ENCODE measurements at places on chromosomes 1 and 21.

DNA sequence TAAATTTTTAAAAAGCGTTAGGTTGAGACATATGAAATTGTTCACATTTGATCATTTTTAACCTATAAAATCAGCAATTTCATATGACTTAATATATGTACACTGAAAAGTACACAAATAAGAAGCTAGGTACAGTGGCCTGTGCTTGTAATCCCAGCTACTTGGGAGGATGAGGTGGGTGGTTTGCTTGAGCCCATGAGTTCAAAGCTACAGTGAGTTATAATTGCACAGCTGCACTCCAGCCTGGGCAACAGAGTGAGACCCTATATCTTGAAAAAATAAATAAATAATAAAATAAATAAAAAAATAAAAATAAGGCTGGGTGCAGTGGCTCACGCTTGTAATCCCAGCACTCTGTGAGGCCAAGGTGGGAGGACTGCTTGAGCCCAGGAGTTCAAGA lies 5.2 kb upstream of the EPB41 start:
- DNase-seq: no peak

DNA sequence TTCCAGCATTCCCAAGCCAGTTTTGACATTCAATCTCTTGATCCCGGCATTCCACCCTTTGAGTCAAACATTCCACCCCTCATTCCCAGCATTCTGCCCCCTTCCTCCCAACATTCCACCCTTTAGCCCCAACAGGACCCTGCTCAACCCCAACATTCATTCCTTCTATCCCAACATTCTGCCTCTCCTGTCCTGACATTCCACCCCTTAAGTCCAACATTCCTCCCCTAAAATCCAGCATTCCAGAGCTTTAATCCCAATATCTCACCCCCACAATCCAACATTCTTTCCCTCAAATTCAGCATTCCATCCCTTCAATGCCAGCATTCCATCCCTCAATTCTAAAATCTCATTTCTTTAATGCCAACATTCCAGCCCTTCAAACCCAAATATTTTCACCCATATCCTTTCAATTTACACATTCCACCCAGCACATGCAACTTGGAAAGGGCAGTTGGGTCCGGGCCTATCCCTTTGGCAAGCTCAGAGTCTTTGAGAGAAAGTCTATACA lies 22.9 kb downstream of the DDX20 start:
- no peak for DNase-seq

DNA sequence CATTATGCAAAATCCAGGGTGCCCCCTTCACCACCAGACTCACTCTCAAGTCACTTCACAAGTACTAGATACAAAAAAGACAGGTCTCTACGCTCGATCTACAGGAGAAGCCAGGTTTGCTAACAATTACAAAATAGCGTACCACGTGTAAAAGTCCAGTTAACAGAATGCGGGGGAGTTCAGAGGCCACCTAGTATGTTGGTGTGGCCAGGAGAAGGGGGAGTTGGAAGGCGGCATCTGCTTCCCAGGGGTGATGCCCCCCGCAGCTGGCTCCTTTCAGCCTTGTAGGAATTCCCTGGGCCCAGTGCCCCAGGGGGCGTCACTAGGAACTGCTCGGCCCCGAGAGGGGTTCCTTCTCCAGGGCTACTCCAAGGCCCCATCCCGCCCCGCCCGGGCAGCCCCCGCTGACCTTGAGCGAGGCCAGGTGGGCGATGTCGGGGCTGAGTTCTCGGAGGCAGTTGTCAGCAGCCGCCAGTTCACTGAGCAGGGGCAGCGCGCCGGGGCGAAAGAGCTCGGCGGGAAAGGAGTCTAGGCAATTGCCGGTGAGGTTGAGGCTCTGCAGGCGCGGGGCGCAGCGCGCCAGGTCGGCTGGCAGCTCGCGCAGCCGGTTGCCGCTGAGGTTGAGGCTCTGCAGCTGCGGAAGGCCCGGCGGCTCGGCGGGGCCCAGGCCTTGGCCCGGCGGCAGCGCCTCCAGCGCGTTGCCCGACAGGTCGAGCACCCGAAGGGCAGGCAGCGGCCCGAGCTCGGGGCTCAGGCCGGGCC lies 664 bp downstream of the LRRC47 start:
- no peak for DNase-seq

DNA sequence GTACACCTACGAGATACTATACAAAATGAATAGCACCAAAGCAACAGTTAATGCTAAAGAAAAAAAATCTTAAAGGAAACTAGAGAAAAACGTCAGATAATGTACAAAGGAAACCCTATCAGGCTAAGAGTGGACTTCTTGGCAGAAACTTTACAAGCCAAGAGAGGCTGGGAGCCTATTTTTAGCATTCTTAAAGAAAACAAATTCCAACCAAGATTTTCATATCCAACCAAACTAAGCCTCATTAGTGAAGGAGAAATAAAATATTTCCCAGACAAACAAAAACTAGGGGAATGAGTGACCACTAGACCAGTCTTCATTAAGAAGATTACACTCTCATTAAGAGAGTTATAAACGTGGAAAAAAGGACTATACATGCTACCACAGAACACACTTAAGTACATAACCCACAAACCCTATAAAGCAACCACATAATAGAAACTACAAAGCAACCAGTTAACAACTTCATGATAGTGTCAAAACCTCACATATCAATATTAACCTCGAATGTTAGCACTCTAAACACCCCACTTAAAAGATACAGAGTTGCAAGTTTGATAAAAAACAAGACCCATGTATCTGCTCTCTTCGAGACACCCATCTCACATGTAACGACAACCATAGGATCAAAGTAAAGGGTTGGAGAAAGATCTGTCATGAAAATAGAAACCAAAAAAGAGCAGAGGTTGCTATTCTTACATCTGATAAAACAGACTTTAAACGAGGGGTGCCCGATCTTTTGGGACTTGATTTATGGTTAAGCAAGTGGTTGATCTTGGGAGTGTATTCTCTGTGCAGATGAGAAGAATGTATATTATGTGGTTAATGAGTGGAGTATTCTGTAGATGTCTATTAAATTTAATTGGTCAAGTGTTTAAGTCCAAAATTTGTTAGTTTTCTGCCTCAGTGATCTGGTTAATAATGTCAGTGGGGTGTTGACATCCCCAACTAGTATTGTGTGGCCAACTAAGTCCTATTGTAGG lies 1301.4 kb downstream of the PLA2G4A start:
- no peak for DNase-seq

GRCh38 chr1:54767526-54767925 lies 3.2 kb upstream of the PARS2 start:
- no peak for DNase-seq

GRCh38 chr21:33708874-33709273 lies 66.6 kb downstream of the ITSN1 start:
- DNase-seq: no peak

DNA sequence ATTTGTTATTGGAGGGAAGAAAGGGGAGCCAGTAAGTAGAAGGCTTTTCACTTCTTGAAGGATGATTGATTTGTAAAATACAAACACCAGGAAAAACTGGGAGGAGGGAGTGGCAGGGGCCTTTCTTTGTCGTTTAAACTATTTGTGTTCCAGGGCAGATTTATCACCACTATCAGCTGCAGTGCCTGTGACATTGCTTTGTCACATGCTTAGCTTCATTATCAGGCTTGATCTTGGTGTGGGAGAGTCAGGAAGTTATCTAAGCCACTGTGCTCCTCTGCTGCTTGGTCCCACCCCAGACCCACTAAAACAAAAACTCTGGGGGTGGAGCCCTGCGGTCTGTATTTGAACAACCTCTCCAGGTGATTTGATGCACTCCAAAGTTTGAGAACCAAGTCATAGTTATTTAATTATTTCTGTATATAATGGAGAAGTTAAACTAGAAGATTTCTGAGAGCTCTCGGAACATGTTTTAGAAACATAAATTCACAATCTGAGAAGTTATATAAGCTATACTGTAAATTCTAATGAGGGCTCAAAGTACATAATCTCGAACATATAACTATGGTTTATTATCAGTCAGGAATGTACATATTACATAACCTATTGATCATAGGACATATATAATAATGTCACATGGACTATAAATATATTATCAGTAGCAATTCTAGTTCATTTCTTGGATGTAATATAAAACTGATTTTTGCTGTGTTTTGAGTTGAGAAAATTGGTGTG lies 87.9 kb downstream of the CDC14A start:
- no peak for DNase-seq

GRCh38 chr21:26965040-26965906 lies 1.6 kb downstream of the ADAMTS5 start:
- DNase-seq: no peak

GRCh38 chr1:48338257-48338656 lies 115.7 kb downstream of the SLC5A9 start:
- DNase-seq: no peak

Data from esophagus squamous epithelium (tissue), 5 donors.